ENCODE measurements at places on chromosomes 4 and X.
A peak's percentile ranks its signal among the peaks of the same experiment; 100 is the strongest.

DNA sequence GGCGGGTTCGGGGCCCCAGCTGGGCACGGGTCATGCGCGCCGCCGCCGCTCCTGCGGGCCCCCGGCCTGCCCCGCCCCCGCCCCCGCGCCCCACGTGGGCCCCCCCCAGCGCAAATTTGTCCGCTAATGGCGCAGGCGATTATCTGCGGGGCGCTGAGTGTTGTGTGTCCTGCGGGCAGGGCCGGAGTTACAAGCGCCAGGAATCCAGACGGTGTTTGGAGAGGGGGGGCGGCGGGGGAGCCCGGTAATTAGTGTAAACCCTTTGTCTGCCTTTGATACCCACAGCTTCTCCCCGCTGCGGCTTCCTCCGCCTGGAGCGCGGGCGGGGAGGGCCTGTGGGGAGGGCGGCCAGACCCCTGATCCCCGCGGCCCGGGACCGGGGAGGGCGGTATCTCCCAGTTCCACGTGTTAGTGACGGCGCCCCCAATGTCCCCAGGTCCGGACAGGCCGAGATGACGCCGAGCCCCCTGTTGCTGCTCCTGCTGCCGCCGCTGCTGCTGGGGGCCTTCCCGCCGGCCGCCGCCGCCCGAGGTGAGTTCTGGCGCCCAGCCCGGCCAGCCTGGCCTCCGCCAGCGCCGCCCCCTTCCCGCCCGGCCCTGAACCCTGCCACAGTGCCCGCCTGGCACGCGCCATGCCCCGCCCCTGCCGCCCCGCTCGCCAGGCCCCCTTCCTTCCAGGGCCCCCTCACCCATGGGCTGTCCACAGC lies 761 bp downstream of the FGFRL1 start:
- no peak for DNase-seq

- no peak for DNase-seq
Measured at GRCh38 chr4:26936284-26937065, 75.8 kb downstream of the STIM2 start.

DNA sequence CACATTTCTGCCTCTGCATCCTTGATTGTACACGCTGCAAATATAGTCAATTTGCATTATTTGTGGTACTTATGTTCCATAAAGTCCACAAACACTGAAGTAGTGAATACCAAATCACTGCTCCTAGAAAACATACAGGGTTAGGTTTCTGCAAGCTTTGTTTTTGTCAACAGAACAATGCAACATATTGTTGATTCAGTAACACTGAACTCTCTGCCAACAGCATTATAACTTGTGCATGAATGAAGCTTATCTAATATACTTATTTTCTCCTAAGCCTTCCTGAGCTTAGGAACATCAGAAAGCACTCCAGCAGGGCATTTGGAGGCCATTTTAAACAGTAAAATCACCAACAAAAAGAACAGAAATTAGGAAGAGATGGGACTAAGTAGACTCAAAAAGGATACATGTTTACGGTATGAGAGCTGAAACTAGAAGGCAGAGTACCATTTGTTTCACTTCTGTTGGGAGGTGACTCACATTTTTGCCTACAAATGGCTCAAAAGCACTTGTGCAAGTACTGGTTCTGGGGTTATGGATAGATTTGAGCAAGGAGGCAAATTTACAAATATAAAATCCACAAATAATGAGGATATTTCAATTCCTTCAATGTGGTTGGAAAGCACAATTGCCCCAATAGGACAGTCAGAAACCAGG lies 14.1 kb downstream of the COX18 start:
- no peak for DNase-seq

DNA sequence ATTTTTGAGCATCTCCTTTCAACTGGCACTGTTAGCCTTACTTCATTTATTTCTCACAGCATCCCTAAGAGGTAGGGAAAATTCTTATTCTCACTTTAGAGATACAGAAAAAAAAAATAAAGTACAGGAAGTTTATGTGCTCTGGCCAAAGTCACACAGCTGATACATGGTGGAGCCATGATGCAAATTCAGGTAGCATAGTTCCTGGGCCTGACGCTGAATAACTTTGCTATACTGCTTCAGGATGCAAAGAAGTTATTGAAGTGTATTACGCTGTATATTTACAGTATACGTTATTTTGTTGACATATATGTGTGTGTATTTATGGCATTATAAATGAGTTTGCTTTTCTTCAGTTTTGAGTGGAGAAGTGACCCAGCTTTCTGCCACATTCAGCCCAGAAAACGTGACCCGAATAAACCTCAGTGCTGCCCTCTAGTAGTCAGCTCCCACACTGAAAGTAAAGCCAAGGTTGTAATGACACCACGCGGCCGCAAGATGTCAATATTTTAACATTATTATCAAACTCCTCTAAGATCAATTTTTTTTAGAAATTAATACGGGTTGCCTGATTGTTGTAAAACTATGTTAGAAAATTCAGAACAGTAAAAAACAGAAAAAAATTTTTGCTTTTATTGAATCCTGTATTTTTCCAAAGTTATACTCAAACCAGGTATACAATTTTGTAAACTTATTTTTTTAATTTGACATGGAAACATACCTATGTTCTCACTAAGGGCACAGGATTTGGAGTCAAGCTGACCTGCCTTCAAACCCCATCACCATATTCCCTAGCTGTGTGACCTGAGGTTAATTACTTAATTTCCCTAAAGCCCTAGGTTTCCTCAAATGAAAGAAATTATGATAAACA lies 3.8 kb upstream of the GUCY2F start:
- peak; percentile 32 for DNase-seq

DNA sequence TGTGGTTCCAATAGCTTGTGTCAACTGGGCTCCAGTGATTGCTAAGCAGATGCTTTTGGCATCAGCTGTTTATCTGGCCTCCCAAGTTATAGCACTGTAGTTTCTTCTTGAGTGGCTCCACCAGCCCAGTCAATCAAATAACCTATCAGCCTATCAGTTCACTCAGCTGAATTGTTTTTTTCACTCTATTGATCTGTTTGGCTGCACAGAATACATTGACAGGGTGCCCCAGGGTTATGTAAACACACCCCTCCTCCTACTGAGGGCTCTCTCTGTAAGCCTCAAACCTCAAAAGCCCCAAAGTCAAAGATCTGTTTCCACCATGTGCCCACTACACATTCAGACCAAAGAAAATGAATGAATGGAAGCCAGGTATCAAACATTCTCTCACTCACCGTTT lies 214.0 kb downstream of the HS6ST2 start:
- no peak for DNase-seq

- no peak for DNase-seq
Measured at GRCh38 chr4:103076747-103077347, at the start of gene SLC9B2. TSS of gene SLC9B2 (minus strand) at chr4:103076761. CDS start at chr4:103067550, 9,211 bp downstream.

DNA sequence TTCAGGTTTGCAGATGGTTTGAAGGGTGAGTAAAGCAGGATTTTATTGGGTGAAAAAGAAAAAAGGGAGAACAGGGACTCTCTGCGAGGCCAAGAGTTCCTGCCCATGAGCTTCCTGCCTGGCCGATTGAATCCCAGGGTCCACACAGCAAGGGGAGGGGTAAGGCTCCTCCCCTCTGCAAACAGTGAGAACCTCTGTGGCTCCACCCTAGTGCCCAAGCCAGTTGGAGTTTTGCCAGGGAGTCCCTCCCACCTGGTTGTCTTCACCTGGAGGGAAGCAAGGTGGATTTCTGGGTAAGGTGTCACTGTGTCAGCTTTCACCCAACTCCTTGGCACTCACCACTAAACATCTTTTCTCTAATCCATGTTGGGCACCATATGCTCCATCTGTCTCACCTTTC lies 70.9 kb downstream of the PDHA2 start:
- no peak for DNase-seq

DNA sequence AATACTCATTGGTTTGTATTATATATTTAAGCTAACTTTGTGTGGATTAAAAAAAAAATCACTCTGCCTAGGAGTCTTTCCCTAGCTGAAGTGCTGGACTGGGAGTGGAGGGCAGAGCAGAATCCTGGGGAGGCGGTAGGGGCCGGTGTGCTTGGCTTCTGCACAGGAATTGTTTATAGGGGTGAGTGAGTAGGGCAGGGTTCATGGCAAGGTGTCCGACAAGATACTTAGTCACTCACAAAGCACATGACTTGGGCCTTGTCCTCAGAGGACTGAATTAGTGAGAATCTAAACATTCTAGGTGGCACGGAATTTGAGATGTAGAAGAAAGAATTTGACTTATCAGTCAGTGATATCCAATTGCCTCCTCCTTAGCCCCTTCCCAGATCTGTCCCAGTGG lies 32.2 kb downstream of the FNIP2 start:
- DNase-seq = no peak

- DNase-seq = no peak
Measured at GRCh38 chr4:71553605-71554004, 214.8 kb downstream of the SLC4A4 start.

GRCh38 chr4:858831-859451 lies 33.0 kb upstream of the CPLX1 start:
- DNase-seq = no peak

DNA sequence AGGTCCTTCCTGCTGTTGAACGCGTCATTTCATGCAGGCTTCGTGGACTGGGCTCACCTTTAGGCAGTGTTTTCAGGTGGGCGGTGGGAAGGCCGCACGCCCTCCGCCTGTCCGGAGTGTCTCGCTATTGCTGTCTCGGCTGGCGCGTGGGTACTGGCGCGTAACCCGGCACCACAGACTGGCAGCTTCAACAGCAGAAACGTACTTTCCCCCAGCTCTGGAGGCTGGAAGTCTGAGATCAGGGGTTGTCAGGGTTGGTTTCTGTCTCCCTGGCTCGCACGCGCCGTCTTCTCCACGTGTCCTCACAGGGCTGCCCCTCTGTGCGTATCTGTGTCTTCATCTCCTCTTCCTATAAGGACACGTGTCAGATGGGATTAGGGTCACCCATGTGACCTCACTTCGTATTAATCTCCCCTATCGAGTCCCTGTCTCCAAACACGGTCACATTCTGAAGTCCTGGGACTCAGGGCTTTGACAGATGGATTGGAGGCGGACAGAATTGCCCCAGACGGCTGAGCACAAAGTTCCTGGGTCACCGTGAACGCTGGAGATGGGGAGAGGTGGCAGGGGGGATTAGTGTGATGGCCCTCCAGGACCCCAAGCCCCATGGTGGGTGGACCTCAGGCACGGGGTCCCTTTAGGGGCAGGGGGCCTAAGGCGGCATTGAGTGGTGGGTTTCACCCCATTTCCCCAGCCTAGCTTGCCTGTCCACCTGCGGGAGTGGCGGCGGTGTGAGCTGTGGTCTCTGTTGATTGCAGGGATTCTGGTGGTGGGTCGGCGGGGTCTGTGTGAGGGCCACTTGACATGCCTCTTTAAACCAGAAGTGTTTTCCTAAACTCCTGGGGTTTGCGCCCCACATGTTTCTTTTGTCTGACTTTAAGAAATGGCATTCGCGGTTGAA lies 83.4 kb upstream of the LRPAP1 start:
- DNase-seq = no peak

DNA sequence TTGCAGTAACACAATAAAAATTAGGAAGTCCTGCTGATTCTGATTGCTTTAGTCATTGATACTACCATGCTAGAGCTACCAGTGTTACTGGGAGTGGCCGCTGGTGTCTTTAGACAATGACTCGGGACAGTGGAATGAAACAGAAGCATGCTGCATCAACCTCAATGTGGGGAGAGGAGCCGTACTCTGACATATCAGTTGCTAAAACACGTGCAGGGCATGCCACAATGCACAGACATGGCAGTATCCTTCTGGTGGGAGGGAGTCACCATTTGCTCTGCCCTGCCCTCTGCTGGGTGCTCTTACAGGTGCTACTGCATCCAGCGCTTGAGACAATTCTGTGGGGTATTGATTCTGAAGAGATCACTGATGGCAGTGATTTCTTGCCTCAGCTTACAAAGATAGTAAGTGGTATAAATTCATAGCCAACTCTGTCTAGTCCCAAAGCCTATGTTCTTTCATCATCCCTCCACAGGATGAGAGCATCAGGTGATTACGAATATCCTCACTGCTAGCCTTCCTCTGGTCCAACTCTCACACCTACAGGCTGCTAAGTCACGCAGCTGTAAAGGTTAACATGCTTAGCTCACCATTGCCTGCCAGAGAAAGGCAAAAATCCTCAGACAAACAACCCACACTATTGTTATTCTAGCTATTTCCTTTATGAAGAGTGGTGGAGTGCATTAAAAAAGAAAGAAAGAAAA lies 43.7 kb downstream of the NSG1 start:
- DNase-seq = peak; percentile 26

DNA sequence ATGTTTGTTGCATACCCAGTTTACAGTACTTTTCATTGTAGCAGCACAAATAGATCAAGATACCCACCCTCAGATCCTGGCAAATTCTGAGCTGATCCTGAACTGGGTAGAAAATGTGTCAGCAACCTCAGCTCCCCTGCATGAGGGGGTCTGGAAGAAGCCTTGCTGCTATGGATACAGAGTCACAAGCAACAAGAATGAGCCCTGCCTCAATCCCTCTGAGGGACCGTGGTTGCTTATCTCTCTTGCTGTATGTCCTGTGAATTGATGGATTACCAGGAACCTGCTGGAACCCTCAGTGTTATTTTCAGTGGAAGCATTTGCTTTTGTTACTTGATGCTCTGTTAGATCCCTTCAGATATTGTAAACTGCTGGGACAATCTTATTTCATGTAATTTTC lies 331.0 kb downstream of the STIM2 start:
- no peak for DNase-seq

GRCh38 chr4:87093443-87094123 lies 126.8 kb downstream of the KLHL8 start:
- no peak for DNase-seq

DNA sequence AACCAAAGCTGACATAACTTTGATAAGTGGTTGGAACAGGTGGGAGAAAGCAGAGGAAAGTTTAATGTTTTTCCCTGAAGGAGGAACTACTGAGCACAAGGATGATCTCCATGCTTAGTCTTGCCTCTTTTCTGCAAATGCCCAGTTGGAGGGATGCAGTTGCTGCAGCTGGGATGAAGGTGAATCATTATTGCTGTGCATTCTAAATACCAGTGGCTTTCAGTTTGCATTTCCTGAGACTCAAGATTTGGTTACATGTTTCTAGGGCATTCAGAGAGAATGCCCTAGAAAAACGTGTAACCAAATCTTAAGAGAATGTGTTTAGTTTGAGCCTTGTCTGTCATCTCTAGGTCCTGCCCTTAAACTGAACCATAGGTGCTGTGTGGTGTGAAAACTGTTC lies 42.2 kb downstream of the METTL14 start:
- no peak for DNase-seq

GRCh38 chrX:47200385-47201150 lies 6.9 kb downstream of the UBA1 start:
- DNase-seq = no peak

DNA sequence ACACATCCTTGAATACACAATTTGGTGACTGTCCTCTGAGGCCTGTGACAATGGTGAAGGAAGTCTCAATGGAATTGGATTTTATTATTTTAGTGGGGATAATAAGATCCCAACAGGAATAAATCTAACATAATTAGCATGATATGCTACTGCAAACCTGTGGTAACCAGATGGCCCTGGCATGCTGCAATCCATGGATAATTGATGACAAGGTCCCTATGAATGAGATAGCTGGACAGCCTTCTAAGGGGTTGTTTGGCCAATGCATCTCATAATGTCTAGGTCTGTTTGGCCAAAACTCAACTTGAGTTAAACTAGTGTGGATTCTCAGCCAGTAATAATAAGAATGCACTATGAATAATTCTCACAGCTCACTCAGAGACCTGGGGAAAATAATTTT lies 145.3 kb upstream of the GALNTL6 start:
- no peak for DNase-seq

- DNase-seq = no peak
Measured at GRCh38 chrX:123190096-123190495, 6.0 kb downstream of the GRIA3 start.
